ENCODE measurements at places on chromosomes 5 and 9.
A peak's percentile ranks its signal among the peaks of the same experiment; 100 is the strongest.

DNA sequence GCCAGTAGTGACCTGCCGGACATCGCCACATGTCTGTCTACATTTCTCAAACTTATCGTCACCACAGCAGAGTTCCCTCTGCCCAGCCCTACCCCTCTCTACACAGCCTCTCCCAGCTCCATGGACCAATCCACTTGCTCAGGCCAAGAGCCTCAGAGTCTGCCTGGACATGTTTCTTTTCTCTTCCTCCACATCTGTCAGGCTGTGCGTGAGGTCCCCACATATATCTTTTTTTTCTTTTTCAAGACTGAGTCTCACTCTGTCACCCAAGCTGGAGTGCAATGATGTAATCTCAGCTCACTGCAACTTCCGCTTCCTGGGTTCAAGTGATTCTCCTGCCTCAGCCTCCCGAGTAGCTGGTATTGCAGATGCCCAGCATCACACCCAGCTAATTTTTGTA, 62.7 kb upstream of the GGTA1 start:
- DNase-seq = no peak

GRCh38 chr5:83401122-83401731, 70.3 kb upstream of the VCAN start:
- no peak for DNase-seq

- no peak for DNase-seq
Observed at GRCh38 chr9:445033-445432, 230.4 kb downstream of the DOCK8 start.

DNA sequence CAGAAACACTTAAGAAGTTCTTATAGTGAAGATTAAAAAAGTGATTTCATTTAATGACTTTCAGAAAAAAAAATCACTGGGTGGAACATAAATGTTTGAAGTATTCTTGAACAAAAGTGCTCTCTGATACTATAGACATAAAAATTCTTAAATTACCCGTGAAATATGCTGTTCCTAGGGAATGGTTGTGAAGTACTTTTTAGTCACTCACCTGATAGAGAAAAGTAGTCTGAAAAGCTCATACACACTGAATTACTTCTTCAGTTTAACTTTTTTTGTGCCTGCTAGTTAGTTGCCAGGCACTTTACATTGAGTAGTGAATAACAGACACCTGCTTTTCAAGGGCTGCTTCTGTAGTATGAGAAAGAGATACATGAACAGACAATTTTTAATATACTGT, 78.0 kb downstream of the SH3GL2 start:
- no peak for DNase-seq

- no peak for DNase-seq
Observed at GRCh38 chr5:102799017-102799416, 43.9 kb downstream of the PAM start.

DNA sequence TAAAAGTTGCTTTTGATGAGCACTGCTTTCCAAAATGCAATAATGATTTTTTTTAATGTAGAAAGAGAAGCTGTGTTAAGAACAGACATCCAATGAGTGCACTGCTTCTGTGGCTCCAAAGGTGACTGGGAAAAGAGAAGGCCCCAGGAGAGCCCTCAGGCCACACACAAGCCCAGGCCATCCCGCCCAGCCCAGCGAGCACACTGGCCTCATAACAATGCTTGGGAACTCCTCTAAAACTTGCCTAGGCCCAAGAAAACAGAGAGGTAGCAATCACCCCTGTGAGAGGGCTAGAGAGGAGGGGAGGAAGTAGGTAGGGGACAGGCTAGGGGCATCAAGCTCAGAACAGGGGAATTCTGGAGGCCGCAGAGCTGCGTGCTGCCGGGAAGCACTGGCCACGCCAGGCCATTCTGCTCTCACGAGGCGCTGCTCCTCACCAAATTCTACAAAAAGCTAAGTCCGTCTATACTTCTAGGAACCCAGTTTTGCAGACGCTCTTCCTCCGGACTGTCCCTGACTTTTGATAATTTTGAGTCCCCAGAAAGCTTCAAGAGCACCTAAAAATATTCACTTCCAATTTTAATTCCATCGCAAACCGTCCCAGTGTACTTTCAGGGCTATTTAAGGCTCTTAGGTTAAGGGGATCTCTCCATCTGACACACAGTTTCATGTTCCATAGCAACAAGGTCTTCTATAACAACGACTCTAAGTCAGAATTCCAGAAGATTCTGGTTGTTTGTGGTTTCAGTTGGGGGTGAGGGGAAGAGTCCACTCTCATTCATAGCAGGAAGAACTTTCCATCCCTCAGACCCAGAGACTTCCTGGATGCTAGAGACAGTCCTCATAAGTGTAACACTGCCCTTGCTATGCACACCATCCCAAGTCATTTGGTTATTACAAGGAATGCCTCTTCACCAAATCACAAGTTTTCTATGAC, 51.0 kb downstream of the HABP4 start:
- DNase-seq = no peak

DNA sequence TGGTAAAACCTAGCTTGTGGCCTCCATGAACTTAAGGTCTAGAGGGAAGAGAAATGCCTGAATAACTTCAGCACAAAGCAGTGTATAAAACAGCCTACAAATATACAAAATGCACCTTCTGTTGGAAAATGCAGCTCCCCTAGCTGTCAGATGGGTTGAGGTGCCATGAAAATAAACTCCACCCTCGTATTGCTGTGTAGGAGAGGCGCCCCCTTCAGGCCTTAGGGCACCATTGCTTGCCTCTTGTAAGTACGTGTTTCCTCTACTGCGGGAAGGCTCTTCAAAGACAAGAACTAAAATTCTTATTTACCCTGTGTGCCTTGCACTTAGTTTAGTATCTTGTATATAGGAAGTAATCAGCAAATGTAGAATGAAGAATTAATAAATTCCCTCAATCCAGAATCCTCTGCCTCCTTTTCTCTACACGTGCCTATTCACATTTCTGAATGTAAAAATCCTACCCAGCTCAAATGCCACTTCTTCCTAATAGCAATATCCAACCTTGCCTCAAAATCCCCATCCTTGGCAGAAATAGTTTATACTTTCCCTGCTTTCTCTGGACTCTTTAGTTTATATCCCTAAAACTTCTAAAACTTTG, 393.7 kb upstream of the PDE4D start:
- peak; percentile 6 for DNase-seq

DNA sequence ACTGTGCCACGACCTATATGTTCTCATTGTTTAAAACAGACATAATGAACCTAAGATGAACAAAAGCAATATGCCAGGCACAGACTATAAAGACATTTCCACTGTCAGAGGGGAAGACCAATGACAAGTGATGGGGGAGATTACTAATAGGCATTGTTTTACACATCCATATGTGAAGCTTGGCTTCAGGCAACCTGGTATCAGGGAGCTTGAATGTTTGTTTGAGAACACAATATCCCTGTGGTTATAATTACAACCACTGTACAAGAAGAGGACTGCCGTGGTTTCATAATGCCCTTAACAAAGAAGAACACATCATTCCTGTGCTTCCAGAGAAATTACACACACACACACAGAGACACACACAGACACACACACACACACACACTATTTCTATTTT, 385.7 kb downstream of the BNC2 start:
- no peak for DNase-seq
